Myocyte (in vitro differentiated cells): ENCODE measurements at places on chromosomes 3 and 15.

- DNase-seq = no peak
These were observed 30.2 kb upstream of the LAMP3 start for GRCh38 chr3:183192650-183193300.

- DNase-seq = no peak
These were observed 6.5 kb downstream of the CELF6 start for GRCh38 chr15:72313448-72313840.

- no peak for DNase-seq
These were observed 12.4 kb upstream of the PDE8A start for GRCh38 chr15:84969257-84969656.

GRCh38 chr15:57306944-57307411 lies 69.3 kb upstream of the CGNL1 start:
- no peak for DNase-seq

DNA sequence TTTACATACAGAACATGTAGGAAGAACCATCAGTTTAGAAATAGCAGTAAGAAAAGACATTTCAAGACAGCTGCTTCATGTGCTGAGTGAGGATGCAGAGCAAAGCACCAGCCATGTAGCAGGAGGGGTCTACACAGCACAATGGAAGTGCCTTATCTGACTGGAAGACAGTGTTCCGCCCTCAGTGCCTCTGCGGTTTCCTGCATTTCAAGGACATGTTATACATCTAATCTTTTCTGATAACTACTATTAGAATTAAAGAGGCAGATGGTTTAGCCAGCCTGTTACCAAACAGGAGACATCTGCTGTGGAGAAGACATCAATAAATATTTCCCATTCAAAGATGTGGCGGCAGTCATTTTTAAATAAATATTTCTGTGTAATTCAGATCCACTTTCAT lies 10.6 kb downstream of the LSG1 start:
- DNase-seq = no peak

- DNase-seq = peak; percentile 18
These were observed 84.9 kb downstream of the NECTIN3 start for GRCh38 chr3:111156517-111156916.

- DNase-seq = no peak
These were observed 25.6 kb upstream of the ALDH1L1 start for GRCh38 chr3:126205717-126206655.

DNA sequence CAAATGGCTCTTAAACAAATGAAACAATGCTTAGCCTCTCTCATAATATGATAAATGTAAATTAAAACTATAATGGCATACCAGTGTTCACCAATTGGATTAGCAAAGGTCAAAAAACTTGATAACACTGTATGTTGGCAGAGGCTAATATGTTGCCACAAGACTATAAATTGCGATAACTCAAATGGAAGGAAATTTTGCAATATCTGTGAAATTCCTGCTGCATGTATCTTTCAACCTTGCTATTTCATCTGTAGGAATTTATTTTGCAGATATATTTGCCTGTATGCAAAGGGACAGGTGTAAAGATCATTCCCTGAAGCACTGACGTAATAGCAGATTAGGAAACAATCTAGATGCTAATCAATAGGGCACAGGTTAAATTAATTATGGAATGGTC lies 191.4 kb upstream of the EIF1B start:
- DNase-seq = no peak

DNA sequence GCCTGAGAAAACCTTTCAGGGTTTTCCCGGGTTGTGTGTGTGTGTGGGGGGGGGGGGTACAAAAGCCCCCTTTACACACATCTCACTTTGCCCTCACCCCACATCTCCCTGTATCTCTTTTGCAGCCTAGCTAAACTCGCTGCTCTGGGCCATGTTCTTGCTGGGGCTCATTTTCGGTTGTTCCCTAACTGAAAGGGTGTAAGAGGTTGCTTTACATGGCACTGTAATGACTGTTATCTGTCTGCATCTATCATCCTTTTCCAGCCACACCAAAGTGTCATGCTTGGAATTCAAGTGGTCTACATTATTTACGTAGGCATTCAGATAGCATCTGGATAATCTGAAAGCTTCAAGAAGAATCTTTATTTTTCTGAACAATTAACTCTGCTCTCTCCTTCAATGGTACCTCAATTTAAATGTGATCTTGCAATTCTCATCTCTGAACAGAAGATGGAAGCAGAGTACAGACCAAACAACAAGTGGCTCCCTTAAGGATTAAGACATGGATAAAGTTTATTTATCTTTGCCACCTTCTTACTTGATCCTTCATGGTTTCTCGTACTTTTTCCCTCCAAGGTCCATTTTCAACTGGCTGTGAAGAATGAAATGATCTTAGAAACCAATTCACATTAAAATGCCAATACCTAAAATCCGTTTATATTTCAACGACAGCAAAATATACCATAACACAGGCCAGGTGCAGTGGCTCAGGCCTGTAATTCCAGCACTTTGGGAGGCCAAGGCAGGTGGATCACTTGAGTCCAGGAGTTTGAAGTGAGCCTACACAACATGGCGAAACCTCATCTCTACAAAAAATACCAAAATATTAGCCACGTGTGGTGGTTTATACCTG lies 34.9 kb downstream of the DCLK3 start:
- peak; percentile 66 for DNase-seq

GRCh38 chr15:66130496-66131034 lies 123.0 kb downstream of the MEGF11 start:
- DNase-seq = no peak

- no peak for DNase-seq
These were observed 27.9 kb upstream of the MUC13 start for GRCh38 chr3:124962403-124962940.

- no peak for DNase-seq
These were observed 111.5 kb upstream of the SELENOK start for GRCh38 chr3:54003136-54003535.

GRCh38 chr3:19267040-19267439 lies 118.7 kb downstream of the KCNH8 start:
- DNase-seq = no peak

DNA sequence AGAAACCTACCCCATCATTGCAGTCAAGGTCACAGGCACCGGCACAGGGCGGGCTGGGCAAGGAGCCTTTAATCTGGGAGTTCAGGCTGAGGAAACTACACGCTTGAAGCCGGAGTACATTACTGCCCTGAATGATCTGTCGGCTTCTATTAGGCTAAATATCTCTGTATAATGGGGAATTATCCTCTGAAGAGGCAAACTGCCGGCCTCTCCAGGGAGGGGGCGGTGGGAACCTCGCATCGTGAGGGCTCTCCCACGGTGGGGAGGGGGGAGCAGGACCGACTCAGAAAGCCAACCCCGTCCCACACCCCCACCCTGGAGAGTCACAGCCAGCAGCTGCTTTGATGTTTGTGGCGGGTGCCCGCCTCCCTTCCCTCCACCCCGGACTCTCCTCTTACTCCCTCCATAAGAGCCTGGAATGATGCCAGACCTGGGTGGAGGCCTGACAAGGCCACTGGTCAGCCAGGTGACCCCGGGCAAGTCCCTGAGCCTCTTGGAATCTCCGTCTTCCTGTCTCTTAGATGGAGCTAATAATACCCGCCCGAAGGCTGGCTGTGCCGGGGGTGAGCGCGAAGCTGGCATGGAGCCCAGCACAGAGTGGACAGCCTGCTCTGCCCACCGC lies 63.4 kb upstream of the LINGO1 start:
- no peak for DNase-seq

GRCh38 chr3:157093096-157093495 lies 66.9 kb downstream of the CCNL1 start:
- no peak for DNase-seq

- DNase-seq = no peak
These were observed 680 bp downstream of the POC1A start for GRCh38 chr3:52153389-52154096.

GRCh38 chr3:116246406-116246980 lies 198.8 kb downstream of the LSAMP start:
- no peak for DNase-seq

DNA sequence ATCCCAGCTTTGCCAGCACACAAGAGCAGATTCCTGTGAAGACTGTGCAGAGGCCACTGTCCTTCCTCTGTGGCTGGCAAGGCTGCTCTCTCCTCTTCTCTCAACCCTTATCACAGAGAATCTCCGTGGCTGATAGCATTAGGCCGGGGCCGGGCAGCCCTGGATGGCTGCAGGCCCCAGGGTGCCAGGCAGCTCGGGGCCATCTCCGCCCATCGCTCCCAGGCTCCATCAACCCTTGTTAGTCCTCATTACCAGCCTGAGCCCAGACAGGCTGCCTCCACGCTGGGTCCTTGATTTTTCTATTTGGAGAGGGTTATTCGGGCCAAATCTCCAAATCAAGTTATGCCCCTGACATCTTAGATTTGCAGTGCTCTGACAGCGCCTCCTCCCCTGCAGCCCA lies 39.1 kb downstream of the MRPL46 start:
- DNase-seq = no peak
